ENCODE measurements at places on chromosomes 2 and 18. TPM values are rescaled to one million over a fixed set of nuclear protein-coding genes. Genes with fewer than 3 reads are reported as not detected.

DPYSL5 gene
- total RNA-seq: not detected

SLC9A4 gene
- 0.15 TPM for total RNA-seq

DNA sequence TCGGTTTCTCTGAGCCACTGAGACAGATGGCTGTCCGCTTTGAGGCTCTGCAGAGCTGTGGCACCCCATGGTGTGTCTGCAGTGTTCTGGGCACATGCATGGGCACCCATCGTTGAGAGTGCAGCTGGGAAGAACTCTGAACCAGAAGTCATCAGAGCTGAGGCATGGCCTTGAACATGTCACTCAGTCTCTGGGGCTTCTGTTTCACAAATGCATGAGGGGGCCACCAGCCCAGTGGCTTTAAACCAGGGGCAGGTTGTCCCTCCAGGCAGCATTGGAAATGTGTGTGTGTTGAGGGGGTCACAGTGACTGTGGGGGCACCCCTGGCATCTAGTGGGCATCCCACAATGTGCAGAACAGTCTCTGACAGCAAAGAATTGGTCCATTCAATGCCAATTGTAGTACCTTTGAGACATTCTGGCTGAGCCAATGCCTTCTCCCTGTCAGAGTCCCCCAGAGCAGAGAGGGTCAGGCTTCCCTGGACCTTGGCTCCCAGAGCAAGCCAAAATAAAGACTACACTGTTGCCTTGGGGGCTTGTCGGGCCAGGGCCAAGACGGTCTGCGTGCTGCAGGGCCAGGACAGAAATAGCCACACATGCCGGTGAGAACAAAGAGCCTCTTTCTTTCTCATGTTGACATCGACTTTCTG lies 9.3 kb upstream of the PSMD1 start:
- H3K27me3 ChIP-seq: no peaks in the 10 kb centered on the region
- DNase-seq: no peak
- H3K27ac ChIP-seq: no peak overlapping the region
- no peak overlapping the region for H3K4me3 ChIP-seq

GRCh38 chr2:133173224-133173623 lies 395.0 kb downstream of the NCKAP5 start:
- no peak overlapping the region for H3K27ac ChIP-seq
- no peaks in the 10 kb centered on the region for H3K27me3 ChIP-seq
- peaks cover 2% of the 10 kb centered on the region for H3K4me1 ChIP-seq

All from aorta (tissue), 5 donors.